ENCODE measurements at places on chromosomes 11 and 22.

GRCh38 chr11:719214-720016 is 13.4 kb downstream of the EPS8L2 start:
- DNase-seq = no peak

- DNase-seq = no peak
These were observed 15.1 kb downstream of the APOL1 start for GRCh38 chr22:36267896-36268485.

DNA sequence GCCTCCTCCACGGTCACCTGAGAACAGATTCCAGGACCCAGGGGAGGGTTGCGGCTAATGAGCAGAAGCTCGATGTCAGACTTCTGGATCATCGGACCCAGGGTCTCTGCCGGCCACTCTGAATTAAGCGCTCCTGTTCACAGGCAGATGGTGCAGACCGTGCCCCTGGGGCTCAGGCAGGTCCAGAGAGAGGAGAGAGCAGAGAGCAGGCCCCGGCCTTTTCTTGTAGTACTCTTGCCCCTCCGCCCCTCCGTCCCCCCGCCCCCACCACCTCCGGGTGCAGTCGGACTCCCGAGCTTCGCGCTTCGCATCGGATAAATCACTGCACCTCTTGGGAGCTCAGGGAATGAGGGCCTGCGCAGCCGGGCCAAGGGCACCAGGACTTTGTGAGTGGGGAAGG is 50.3 kb downstream of the RPS6KA4 start:
- DNase-seq = no peak

DNA sequence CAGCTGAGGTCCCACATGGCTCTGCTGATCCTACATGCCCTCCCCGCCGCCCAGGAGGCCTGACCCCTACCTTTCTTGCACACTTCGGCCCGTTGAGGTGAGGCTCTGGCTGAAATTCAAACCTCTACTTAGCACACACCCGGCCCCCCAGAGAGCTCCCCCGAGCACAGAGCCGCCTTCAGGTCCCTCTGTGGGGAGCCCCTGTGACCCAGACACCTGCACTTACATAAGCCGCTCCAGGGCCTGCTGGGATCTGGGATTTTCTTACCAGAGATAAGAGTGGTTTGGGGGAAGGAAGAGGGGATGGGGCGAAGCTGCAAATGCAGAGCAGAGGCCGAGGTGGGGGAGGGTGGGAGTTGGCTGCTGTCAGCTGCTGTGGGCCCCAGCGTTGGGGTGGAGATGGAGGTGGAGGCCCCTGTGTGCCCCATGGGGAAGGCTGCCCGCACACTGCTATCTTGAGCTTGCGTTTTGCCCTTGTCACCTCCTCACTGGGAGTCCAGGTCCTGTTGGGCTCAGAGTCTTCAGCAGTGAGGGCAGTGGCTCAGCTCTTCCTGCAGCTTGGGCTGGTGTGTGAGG is 30.6 kb downstream of the CAPN1 start:
- DNase-seq = no peak
